ENCODE measurements at places on chromosomes 2 and 18.

DNA sequence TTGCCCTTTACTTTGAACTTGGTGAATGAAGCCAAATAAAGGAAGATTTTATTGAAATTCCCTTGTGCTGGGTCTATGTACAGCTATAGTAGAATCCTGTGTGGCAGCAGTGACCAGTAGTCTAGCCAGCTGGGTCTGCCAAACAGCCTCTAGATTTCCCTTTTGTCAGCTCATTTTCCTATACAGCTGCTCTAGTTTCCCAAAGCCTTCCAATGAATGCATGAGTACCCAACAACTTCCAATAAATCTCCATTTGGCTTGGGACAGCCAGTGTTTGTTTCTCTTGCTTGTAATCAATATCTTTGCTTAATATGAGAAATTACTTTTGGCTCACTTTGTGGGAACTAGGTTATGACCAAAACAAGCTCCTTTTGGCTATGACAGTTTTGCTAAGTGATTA lies 43.6 kb downstream of the SCN9A start:
- no peak for DNase-seq

- no peak for DNase-seq
These were observed 30.7 kb upstream of the FANCL start for GRCh38 chr2:58271826-58272225.

- no peak for DNase-seq
These were observed 18.6 kb downstream of the SF3B1 start for GRCh38 chr2:197416268-197416667.

DNA sequence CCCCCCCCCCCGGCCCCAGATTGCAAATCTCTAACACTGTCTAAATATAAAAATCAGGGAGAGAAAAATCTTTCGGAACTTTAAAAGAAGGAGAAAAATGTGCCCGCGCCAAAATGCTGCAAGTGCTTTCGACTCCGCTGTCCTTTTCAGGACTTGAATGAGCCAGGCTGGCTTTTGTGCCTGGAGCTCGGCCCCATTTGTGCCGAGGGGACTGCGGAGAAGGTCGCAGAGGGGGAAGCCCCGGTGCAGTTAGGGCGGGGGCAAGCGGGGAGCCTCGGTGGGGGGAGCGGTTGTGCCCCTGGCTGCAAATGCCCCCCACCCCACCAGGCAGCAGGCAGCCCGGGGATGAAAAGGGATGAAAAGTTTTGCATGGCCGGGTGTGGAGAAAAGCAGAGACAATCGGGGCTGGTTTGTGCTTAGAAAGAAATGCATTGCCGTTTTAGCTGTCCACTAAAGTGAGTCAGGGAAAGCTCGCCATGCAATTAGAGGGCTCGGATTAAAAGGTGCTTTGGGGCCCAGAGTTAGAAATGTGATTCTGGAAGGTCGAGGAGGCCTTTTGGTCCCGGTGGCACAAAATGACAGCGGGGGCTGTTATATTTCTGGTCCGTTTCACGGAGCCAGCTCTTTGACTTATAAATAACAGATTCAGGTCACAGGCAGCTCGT lies 1.6 kb downstream of the INHBB start:
- no peak for DNase-seq

GRCh38 chr18:51617572-51618260 lies 420.2 kb upstream of the MEX3C start:
- DNase-seq, result no peak

- DNase-seq, result no peak
These were observed 80.8 kb downstream of the DYSF start for GRCh38 chr2:71534201-71534600.

DNA sequence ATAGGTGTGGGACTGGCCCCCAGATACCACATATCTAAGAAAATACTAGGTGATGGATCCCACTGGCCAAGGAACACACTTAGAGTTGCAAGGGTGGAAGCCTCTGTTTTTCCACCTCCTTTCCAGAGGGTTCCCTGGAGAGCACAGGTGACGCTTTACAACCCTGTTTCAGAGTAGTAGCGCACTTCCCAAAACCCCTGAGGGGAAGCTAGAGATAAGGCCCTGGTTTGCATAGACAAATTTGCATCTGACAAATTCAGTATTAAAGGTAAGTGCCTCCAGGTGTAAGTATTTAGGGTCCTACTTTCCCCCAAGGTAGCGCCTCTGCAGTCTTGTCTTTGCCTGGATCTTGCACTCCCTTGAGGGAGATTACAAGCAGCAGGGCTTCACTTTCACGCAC lies 474 bp upstream of the CERKL start:
- DNase-seq, result no peak

- peak; percentile 32 for DNase-seq
These were observed 298.8 kb downstream of the ZNF407 start for GRCh38 chr18:74896390-74896991.

DNA sequence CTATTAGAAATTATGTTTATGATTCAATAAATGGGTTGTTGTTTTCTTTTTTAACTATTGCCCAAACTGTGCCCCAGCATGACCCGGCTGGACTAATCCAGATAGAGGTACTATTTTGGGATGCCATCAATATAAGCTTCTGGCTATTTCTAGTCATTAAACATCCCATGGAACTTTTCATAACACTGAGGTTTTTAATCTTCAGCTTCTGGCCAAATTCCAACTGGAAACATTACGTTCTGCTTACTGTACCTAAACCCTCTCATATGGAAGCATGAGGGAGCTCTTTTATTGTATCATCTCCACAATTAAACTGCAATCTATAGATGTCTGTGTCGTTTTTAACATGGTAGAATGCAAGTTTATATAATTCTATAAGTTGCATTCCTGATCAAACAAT lies 674.7 kb downstream of the ARHGAP15 start:
- no peak for DNase-seq

DNA sequence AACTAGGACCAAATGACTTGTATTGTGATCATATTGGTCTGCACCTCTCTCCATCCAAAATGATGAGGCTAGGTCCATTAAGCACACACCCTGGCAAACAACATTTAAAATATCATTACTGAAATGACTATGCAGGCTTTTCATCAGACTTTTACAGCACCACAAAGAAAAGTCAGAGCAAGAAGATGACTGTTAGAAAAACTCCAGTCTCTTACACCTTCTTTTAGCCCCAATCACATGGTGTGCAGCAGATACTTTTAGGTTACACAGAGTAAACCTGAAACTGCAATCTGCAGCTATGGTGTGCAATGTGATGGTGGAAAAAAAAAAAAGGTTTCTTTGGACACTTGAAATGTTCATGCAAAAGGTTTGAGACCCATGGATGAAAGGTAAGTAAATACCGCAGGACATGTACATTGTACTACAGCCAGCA lies 5.4 kb upstream of the POLI start:
- DNase-seq, result no peak

GRCh38 chr18:23888881-23889280 lies 125.7 kb upstream of the TTC39C start:
- DNase-seq, result no peak

GRCh38 chr2:98822301-98823164 lies 91.6 kb upstream of the MGAT4A start:
- peak; percentile 71 for DNase-seq

DNA sequence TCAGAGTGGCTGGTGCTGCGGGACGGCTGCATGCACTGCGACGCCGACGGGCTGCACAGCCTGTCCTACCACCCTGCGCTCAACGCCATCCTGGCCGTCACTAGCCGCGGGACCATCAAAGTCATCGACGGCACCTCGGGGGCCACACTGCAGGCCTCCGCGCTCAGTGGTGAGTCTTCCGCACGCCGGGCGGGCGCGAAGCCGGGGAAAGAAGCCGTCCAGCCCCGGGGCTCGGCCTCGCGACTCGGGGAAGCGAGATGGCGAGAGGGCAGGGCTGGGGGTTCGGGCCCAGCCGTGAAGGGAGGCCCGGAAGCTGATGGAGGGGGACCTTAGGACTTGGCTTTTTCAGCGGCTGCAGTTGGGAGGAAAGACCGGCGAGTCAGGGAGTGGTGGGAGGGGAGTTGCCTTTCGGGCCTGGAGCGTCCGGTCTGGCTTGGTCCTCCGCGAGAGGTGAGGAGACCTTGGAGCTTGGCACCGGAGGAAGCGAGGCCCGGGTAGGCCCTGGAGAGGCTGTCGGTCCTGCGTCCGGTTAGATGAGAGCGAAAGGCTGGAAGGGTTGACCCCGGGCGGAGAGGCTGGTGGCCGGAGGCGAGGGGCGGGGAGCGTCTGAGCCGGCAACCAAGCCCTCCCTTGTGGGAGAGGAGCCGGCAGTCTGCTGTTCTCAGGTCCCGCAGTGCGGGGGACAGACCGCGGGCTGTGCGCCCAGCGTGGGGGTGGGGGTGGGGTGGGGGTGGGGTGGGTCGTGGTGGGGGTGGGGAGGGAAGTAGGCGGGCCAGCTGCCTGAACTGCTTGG lies 691 bp downstream of the BIRC6 start:
- DNase-seq, result peak; percentile 55

DNA sequence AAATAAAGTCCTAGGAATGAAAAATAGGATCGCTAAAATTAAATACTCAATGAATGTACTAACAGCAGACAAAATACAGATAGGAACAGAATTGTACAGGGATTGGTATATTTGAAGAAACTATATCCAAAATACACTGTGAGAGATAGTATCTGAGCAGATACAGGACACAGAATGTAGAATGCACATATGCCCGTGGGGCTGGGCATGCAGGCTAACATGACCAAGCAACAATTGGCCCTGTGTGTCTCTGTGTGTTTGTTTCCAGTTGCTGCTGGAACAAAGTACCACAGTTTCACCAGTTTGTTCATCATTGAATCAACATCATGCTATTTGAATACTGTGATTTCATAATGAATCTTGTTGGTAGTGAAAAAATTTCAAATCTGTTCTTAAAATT lies 127.6 kb downstream of the PMAIP1 start:
- no peak for DNase-seq

GRCh38 chr2:200985799-200986198 lies 22.3 kb upstream of the ORC2 start:
- no peak for DNase-seq

DNA sequence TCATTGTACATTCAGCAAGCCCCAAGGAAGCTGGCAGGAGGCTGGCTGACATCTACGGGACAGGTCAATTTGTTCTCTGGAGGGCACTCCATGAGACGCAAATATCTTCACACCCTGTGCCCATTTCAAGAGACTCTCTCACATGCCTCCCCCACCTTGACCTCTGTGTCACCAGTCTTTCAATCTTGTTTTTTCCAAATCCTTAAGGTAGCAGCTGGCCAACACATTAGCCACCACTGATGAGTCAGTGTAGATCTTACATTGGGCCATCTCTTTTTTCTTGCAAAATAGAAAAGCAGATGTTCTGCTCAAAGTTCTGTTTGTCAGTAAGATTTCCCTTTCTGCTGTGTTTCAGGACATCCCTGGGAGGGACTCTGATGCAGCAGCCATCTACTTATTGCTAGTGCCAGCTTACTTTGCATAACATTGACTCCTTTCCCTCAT lies 1.7 kb upstream of the DPP4 start:
- no peak for DNase-seq

DNA sequence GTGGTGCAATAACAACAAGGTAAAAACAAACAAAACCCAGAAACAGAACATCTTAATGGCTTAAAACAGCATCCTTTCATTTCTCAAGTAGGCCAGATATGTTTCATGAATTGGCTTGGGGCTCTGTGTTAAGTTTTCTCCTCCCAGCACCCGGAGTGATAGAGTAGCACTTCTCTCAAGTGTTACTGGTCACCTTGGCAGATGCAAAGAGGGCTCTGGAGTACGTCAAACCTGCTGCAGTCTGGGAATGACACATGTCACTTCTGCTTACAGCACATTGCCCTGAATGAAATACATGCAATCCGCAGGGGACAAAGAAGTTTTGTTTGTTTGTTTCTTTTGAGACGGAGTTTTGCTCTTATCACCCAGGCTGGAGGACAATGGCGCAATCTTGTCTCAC lies 639.3 kb downstream of the CNTNAP5 start:
- DNase-seq, result no peak

GRCh38 chr2:128450211-128451024 lies 131.8 kb upstream of the HS6ST1 start:
- DNase-seq, result peak; percentile 9

GRCh38 chr2:98685930-98686887 lies 44.7 kb downstream of the MGAT4A start:
- no peak for DNase-seq

DNA sequence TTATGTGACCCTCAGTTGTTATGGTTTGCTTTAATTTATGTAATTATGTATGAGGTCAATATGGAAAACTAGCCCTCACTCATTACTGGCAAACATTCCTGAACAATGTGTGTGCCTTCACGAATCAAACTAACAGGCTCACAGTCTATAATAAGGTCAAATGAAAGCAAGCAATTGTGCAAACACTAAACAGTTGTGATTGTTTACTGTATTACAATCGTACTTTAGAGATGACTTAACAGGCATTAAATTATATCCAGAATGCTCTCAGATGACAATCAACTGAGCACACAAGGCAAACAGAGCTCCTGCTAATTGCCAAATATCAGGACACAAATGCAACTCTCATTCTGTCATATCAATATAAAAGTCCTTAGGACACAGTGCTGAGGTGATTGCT lies 29.5 kb downstream of the COL5A2 start:
- DNase-seq, result no peak

- DNase-seq, result no peak
These were observed 101.6 kb upstream of the TTN start for GRCh38 chr2:178908810-178909209.
